ENCODE measurements at places on chromosomes 7 and 10. TPM values are rescaled to one million over a fixed set of nuclear protein-coding genes. Genes with fewer than 3 reads are reported as not detected.

DNA sequence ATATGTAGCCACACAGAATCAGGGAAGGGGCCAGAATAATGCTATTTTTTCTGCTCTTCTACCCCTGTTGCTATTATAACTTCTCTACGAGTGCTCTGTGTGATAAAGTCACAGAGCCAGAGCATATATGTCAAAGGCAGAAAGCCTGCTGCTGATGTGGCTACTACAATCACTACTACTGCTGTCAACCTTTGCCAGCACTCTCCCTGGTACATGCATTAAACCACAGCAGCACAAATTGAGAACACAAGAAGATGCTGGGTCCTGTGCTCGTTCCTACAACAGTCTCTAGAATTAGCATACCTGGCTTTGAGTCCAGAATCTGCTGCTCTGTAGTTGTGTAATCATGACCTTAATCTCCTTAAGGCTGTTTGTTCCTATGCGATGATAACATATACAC lies 108.6 kb downstream of the SEMA3A start:
- no peak for DNase-seq

DNA sequence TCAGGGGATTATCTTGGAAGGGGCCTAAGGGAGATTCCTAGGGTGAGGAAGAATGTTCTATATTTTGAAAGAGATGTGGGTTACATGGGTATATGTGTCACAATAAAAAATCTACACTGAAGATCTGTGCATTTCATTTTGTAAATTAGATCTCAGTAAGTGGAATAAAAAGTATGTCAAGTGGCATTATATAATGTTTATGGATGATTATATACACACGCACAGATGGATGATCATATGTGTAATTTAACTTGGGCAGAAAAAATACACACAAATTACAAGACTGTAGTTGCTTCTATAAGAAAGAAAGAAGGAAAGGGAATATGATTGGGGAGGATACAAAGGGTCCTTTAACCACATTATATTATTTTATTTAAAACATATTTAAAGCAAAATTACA lies 18.5 kb downstream of the ASZ1 start:
- no peak for DNase-seq

SEMA3C gene
- total RNA-seq, result under 0.01 TPM

EPDR1 gene
- total RNA-seq, result 1.6 TPM

DNA sequence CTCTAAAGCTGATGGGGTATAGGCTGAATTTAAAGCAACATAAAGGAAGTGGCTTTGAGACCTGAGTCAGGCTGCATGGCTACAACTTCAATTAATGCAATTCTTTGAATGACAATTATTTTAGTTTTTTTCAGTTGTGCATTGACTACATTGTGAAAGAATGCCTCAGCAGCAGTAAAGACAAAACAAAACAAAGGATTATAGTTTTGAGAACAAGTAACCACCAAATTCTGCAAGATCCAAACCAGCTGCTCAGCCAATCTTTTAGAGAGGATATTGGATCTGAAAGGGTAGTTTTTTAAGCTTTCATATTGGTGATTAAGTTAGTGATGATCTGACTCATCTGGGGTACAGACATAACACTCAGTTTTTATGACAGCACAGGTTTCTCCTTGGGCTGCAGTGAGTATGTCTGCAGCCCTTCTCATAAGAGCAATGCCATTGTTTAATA lies 40.6 kb upstream of the ABCA13 start:
- DNase-seq, result no peak

GRCh38 chr10:128297709-128298378 lies 171.6 kb upstream of the MKI67 start:
- DNase-seq, result no peak

GRCh38 chr7:29926741-29927140 lies 62.9 kb downstream of the SCRN1 start:
- DNase-seq, result no peak
